Uterus (tissue), 4 donors: ENCODE measurements at places on chromosomes 12 and 14. TPM values are rescaled to one million over a fixed set of nuclear protein-coding genes. Genes with fewer than 3 reads are reported as not detected.

The ACOT6 gene
- total RNA-seq = not detected

GRCh38 chr14:20707622-20708021 lies 19.1 kb downstream of the ANG start:
- H3K4me1 ChIP-seq = no peaks in the 10 kb centered on the region
- no peaks in the 10 kb centered on the region for H3K27me3 ChIP-seq

DNA sequence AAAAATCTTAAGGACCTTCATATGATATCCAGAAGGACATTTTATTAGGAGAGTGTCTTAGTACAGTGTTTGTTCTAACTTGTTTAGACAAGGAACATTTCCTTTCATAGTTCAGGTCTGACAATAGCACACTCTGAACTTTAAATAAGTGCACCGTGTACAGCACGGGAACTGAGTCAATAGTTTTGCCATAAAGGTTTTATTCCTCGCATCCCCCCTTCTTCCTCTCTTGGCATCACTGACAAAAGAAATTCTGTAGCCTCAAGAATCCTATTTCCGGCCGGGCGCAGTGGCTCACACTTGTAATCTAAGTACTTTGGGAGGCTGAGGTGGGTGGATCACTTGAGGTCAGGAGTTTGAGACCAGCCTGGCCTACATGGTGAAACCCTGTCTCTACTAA lies 58.3 kb downstream of the TMCC3 start:
- no peak for DNase-seq
- no peak overlapping the region for H3K4me3 ChIP-seq
- no peaks in the 10 kb centered on the region for H3K36me3 ChIP-seq
- H3K27ac ChIP-seq = no peak overlapping the region
- H3K27me3 ChIP-seq = no peaks in the 10 kb centered on the region

DNA sequence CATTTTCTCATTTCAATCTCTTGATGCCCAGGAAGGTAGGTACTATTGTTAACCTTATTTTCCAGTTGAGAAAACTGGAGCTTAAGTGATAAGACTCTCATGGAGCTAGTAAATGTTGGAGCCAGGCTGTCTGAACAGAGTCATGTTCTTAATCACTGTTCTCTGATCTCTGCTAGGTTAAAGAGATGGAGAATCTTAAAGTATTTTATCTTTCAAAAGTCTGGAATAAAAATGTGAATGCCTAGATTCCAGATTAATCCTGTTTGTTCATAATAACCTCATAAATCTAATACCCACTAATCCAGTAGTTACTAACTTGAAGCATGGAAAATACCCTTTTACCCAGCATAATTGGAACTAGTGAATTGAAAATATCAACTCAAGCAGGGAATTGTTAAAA lies 341.0 kb upstream of the RGS6 start:
- no peaks in the 10 kb centered on the region for H3K36me3 ChIP-seq
- H3K27ac ChIP-seq = no peak overlapping the region
- no peak overlapping the region for H3K4me3 ChIP-seq
- no peaks in the 10 kb centered on the region for H3K27me3 ChIP-seq
- no peak for DNase-seq
- H3K4me1 ChIP-seq = no peaks in the 10 kb centered on the region
